ENCODE measurements at places on chromosomes 3 and 15.

DNA sequence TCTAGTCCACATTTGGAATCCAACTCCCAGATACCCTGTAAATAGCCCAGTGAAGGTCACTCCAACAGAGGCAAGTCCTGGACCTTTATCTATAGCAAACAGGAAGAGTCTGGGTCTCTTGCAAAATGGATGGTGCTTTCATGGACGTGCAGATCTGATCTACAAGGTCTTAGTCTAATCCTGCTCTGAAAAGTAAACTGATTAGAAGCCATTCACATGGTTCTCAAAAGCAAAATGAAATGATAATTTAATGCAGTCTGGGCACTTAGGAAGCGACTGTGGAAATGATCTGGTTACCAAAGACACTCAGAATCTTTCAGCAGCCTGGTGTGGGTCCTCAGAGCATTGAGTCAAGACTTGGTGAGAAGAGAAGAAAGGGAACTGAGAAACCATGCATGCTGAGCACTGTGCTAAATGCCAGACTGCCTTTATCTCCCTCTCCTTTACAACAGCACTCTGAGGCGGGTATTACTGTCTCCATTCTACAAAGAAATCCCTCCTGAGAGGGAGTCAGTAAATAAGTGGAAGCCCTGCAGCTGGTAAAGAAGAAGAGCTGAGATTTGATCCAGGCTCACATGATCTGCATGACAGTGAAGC is 29.0 kb downstream of the AQP9 start:
- no peak for DNase-seq

- DNase-seq: no peak
Observed at GRCh38 chr3:15384510-15385237, 42.7 kb downstream of the METTL6 start.

- no peak for DNase-seq
Observed at GRCh38 chr15:52349052-52349700, 53.6 kb upstream of the MYO5C start.

DNA sequence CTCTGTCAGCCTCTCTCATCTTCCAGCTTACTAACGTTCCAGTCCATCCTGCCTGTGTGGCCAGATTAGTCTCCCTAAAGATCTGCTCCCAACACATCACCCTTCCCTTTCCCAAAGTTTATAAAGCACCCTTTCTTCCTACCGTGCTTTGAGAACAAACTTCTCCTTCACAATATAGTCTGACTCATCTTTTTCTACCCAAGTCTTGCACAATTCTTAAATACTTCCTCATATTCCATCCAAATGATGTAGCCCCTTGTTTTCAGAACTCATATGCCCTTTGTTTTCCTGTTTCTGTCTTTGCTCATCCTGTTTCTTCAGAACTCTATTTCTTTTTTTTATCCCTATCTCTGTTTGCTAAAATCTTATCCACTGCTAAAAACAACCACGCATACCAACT is 326.8 kb downstream of the MFSD1 start:
- DNase-seq: no peak

- no peak for DNase-seq
Observed at GRCh38 chr3:15044326-15044725, 20.8 kb downstream of the MRPS25 start.

- no peak for DNase-seq
Observed at GRCh38 chr15:67573194-67573593, 30.7 kb downstream of the MAP2K5 start.

GRCh38 chr3:79597709-79598108 is 170.1 kb downstream of the ROBO1 start:
- no peak for DNase-seq

DNA sequence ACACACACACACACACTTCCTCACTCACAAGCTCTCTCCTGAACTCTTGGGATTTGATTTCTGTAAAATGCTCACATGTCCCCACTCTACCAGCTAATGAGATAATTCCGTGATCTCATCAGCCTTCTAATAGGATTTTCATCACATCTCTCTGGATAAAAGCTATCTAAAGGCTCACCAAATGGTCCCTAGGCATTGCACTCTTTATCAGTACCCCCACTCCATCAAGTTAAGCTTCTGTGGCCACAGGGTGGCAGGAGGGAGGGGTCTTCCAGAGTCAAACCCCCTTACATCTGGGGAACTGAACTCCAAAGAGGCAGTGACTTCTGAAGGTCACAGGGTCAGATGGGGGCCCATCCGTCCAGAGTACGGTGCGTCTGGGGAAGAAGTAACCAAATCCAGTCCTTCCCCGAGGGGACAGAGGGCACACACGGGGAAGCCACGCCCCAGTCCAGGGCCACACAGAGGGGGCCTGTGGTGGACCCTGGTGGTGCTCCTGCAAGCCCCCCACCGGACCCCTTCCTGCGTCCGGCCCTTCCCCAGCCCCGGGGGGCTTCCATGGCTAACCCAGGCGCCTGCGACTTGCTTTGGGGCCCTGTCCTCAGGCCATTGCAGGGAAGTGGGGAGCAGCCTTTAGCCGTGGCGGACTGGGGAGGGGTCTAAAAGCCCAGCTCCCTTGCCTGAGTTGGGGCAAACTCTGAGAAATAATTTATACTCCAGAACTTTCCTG is 25.5 kb downstream of the CPN2 start:
- DNase-seq: no peak

- no peak for DNase-seq
Observed at GRCh38 chr3:141878817-141879216, 2.4 kb downstream of the ATP1B3 start.

GRCh38 chr15:99963976-99964375 is 230.7 kb upstream of the LYSMD4 start:
- DNase-seq: no peak

DNA sequence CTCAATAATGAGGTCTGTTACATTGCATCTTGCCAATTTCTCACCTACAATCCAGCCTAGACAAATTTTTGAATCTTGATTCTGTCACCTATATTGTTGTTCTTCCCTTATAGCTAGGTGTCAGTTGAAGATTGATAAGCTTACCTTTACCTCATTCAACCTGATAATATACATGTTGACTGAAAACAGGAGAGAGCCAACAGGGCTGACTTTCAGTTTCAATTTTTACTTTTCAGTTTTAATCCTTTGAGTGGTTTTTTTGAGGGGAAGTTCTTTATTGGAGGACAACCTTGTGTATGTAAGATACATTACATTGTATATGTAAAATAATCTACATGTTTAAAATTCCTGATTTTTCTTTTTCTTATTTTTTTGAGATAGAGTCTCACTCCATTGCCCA is 5.8 kb downstream of the ATP13A5 start:
- DNase-seq: no peak

DNA sequence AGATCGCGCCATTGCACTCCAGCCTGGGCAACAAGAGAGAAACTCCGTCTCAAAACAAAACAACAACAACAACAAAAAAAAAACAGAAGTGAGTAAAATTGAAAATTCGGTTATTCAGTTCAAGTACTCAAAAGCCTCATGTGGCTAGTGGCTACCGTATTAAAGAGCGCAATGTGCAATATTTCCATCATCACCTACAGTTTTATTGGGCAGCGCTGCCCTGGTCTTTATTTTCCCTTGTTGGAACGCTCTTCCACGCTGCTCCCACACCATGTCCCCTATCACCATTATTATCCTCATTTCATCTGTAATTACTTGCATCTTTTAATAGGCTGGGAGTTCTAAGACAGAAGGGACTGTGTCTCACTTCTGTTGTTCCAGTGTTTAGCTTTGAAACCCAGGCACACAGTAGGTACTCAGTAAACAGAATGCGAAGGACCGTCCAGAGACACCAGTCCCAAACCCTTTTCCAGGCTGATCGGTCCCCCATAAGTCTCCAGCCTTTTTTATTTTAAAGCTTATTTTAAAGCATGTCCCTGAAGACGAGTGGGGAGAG is 423 bp upstream of the HACD3 start:
- DNase-seq: no peak

DNA sequence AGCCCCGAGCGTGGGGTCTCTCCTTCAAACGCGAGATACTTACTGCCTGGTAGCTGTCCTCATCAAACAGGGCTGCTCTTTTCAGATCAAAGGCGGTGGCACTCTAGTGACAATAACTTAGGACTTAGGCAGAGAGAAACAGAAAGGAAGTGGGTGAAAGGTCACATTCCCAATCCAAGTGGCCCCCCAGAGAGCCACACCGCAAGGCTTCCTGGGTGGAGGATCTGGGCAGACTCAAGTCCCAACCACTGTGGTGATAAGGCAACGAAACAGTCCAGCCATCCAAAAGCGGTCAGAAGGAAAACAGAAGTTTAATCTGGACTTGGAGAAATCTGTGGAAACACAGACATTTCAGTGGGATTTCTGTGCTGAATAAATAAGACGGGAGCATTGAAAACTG is 227.2 kb downstream of the ADAMTS17 start:
- DNase-seq: no peak

- DNase-seq: no peak
Observed at GRCh38 chr3:171480526-171480925, 20.3 kb upstream of the TNIK start.

DNA sequence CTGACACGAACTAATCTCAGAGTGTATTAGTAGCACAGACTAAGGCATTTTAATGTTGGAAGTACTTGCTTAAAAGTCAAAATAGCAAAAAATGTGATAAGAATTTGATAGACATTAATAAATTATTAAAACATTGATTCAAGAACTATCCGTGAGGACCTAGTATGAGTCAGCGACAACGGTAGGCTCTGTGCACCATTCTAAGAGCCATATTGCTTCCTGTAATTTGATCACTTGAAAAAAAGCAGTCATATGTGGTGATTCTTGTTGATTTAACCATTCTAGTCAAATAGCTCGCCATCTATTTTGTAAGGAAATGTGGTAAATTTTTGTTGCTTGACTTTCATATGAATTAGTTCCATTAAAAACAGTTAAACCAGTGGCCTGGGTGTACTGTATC is 534.9 kb upstream of the ARRDC4 start:
- no peak for DNase-seq

DNA sequence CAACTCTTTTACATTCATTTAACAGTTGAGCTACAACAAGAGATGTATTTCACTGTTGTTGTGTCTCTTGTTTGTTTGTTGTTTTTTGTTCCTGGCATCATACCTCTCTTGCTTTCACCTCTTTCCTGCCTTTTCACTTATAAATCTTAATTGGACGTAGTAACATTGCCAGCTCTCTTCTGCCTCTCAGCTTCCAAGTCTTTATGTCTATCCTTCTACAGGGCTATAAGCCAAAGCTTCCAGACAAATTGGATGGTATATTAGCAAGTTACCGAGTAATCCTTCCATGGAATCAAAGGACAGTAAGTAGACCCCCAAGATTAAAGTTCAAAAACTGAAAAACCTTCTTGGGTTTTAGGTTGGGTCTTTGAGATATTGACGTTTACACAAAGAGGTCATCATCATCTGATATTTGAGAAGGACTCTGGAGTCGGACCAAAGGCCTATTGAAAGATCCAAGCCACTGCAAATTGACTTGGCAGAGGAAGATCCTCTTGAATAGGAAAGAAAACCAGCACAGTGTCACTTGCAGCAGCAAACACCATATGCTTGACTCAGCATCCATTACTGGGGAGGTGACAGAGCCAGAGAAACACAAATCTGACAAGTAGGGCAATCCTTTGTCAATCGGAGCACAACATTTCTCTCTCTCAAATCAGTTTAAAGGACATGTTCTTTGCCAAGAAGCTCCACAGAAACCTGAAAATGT is 648.5 kb upstream of the NR2F2 start:
- no peak for DNase-seq

GRCh38 chr3:7292362-7292761 is 431.4 kb downstream of the GRM7 start:
- DNase-seq: no peak
